AG10803 (cell line): ENCODE measurements at places on chromosomes 2 and 18.

- DNase-seq, result no peak
These were observed 21.6 kb downstream of the TRPM8 start for GRCh38 chr2:233938676-233939370.

DNA sequence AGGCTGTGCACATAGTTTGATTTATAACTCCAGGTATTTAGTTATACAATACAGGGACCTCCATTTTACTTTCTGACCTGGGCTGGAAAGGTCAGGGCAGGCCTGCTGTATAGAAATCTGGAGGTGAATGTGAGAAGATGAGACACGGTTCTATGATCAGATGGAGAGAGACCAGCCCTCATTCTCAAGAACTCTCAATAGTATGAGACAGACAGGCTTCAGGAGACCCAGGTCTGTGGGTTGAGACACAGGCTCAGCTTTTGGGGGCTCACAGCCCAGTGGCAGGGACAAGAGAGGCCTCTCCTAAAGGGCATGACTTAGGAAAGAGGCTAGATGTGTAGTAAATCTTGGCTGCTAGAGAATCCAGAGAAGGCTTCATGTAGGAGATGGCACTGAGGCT is 719 bp upstream of the ATP6V1B1 start:
- no peak for DNase-seq

GRCh38 chr18:57748770-57749603 is 54.1 kb downstream of the ATP8B1 start:
- no peak for DNase-seq

GRCh38 chr2:217331523-217332416 is 471.9 kb upstream of the TNP1 start:
- peak; percentile 87 for DNase-seq

- no peak for DNase-seq
These were observed 23.1 kb downstream of the CYP27C1 start for GRCh38 chr2:127196998-127197397.

GRCh38 chr18:49610022-49610445 is 48.2 kb downstream of the LIPG start:
- no peak for DNase-seq

DNA sequence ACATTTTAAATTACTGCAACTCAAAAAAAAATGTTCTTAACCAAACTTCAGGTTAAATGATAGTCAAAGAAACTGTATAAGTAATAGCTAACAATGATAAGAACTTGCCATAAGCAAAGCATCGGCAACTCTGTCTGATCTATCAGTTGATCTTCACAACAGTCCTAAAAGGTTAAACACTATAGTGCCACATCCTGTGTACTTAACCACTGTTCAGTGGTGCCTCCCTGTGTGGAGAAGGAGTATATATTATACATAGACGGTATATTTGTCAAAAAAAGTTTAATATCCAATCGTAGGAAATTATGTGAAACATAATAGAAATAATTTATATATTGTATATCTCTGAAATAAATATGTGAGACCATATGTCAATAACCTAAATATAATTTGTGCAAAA is 13.0 kb downstream of the DTNA start:
- no peak for DNase-seq

DNA sequence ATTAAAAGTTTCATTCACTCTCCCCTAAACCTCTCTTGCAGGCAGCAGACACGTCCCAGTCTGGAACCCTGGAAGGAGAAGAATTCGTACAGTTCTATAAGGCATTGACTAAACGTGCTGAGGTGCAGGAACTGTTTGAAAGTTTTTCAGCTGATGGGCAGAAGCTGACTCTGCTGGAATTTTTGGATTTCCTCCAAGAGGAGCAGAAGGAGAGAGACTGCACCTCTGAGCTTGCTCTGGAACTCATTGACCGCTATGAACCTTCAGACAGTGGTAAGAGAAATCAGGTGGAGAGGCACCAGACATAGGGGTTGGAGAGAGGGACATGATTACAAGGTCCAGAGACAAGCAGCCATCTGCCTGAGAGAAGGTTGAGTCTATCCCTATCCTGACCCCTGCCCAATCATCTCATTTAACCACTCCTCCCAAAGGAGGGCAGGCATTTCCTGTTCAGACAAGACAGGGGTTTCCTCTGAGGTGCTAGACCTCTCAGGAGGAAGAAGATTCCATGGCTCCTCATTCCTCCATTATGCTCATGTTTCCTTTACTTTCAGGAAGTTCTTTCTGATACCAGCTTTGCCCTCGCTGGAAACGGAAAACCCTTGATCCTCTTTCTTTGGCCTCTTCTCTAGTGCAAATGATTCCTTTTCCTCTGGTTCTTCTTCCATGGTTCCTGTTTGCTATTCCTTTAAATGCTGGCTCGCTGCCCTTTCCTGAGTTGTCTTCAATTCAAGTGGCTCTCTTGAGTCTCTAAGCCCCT is 15.1 kb downstream of the PLCD4 start:
- peak; percentile 25 for DNase-seq

DNA sequence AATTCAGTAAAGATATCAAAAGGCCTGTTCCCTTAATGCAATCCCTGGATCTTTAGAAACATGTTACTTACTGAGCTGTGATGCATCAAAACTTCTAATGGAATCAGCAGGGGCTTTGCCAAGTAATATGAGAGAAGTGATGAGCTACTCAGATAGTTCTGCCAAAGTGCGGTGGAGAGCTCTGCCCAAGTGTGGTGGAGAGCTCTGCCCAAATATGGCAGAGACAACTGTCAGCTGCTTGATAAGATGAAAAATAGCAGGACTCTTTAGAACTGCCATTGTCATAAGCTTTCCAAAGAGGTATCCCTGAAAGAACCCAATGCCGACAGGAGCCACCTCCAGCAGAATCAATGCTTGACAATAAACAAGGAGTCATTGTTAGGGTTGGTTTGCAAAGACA is 167.9 kb upstream of the SLC39A10 start:
- peak; percentile 23 for DNase-seq

GRCh38 chr2:48512571-48512970 is 17.4 kb upstream of the STON1 start:
- no peak for DNase-seq

- no peak for DNase-seq
These were observed 8.4 kb downstream of the DHRS9 start for GRCh38 chr2:169077674-169078240.

- DNase-seq, result no peak
These were observed 43.5 kb upstream of the TMEM131 start for GRCh38 chr2:98039085-98039756.

- DNase-seq, result no peak
These were observed 109.1 kb downstream of the HDAC4 start for GRCh38 chr2:239291475-239292350.

DNA sequence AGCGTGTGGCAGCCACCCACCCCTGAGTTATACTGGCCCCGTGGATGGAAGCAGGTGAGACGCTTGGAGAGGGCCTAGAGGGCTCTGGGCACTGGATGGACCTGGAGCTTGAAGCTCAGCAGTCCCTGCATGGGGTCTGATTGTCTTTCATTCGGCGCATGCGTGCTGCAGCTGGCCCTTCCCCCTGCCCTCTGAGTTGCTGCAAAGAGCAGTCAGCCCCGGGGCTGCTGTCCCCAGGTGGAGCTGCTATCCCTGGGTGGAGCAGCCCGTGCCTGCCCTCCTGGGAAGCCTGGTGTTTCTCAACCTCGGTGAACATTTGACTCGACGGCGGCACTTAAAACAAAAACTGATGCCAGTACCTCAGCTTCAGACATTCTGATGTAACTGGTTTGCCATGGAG is 29.6 kb downstream of the IGFBP5 start:
- no peak for DNase-seq

- peak; percentile 79 for DNase-seq
These were observed 60.3 kb upstream of the AGPS start for GRCh38 chr2:177332026-177332991.

- DNase-seq, result peak; percentile 9
These were observed 239.4 kb upstream of the LYPD1 start for GRCh38 chr2:132909427-132909826.

DNA sequence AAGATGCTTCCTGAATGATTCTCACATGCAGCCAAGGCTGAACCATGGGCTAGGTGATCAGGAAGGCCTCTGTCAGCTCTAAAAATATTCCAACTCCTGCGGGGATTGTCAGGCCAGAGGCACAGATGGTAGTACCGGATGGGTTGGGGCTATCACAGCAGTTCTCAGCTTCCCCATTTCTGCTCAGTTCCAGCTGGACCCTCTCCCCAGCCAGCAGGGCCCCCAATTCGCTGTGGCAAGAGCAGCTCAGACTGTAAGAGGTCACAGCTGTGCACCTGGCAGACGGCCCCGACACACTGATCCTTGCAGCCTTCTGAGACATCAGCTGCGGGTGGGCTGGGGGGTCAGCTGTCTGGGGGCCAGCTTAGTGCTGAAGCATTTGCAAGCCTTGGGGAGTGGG is 43.6 kb upstream of the TCF7L1 start:
- no peak for DNase-seq

DNA sequence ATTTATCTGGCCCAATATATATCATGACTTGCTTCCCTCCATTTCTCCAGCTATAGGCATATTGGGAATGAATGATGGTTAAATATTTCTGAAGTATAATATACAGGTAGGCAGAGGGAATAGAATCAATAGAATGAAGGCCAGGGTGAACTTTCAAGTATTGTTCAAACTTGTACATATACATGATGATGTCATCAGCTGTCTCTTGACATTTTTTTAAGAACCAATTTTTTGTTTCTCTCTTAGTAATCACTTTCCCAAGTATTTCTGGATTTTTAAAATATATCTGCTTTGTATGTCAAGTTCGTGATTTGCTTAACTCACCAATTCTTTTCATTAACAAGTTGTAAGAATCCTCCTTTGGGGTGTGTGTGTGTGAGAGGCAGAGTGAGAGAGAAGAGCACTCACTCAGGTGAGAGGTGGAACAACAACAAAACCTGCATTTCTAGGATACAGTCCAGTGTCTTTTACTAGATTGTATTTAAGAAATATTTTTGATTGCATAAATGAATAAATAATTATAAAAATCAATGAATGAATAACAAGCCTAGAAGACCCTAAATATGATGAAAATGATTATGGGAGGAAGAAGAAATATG is 1239.1 kb downstream of the LRP1B start:
- no peak for DNase-seq

DNA sequence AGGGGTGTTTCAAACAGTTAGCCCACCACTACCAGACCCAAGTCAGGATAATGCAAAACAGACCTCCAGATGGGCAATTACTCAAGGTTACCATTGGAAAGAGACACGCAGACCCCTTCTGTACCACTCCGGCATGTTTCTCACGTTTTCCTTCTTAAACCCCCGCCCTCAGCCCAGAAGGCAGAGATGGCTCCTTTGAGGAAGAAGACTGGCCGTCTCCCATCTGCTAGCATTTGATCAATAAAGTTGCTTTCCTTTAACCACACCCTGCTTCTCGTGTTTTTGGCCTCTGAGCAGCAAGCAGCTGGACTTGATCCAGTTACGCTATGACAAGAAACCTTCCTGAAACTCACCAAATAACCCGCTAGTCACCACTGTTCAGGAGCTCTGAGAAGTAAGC is 1012.4 kb upstream of the GYPC start:
- no peak for DNase-seq
